CD4-positive, alpha-beta T cell treated with Interleukin-4 for 1 hour (primary cell): ENCODE measurements at places on chromosomes 2 and 18.

- no peak for DNase-seq
These were observed 129.9 kb upstream of the HAAO start for GRCh38 chr2:42922293-42922692.

- no peak for DNase-seq
These were observed 937.7 kb downstream of the TRIB2 start for GRCh38 chr2:13654416-13654815.

- no peak for DNase-seq
These were observed 1118.8 kb upstream of the ZEB2 start for GRCh38 chr2:145638675-145639074.

DNA sequence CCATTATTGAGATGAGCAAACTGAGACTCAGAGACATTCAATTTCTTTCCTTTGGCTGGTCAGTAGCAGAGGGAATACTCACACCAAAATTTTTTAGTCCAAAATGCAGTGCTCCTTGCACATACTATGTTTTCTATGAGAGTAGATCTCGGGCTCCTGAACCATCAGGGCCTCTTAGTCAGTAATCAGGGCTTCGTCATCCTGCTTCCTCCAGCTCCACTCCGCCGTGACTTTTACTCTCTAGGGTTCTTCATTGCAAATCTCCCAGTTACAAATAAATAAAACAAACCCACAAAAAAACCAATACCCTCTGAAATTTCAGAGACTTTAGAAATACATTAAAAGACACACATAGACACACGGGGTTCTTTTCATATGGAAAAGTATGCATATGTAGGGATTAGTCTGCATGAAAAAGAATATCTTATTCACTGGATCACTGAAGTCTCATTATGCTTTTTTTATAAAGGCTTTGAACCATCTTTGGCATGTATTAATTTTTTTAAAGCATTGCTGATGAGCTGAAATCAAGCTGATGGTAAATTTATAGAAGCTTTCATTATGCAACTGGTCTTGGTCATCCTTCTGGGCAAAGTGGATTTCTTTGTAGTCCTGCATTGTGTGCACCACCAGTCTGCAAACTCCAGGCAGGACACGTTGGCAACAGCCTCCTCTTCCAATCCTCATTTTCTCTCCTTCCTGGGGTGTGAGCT, 235.0 kb downstream of the ICOS start:
- no peak for DNase-seq

GRCh38 chr18:46190667-46191066, 86.5 kb downstream of the HAUS1 start:
- no peak for DNase-seq

- no peak for DNase-seq
These were observed 74.8 kb upstream of the SMIM21 start for GRCh38 chr18:75502286-75502685.

GRCh38 chr2:241692448-241692847, 5.8 kb upstream of the DTYMK start:
- no peak for DNase-seq

GRCh38 chr2:50773211-50773932, 258.6 kb downstream of the NRXN1 start:
- DNase-seq = no peak

GRCh38 chr2:240463866-240464481, 28.5 kb downstream of the GPC1 start:
- no peak for DNase-seq
